ENCODE measurements at places on chromosomes 1 and 21. TPM values are rescaled to one million over a fixed set of nuclear protein-coding genes. Genes with fewer than 3 reads are reported as not detected.

- no peaks in the 10 kb centered on the region for H3K27me3 ChIP-seq
- no peaks in the 10 kb centered on the region for H3K4me1 ChIP-seq
- no peaks in the 10 kb centered on the region for H3K36me3 ChIP-seq
- H3K27ac ChIP-seq, result no peak overlapping the region
- DNase-seq, result no peak
- no peak overlapping the region for H3K4me3 ChIP-seq
Measured at GRCh38 chr1:199129247-199129646, 490.4 kb downstream of the PTPRC start.

Gene AHCTF1
- 19.0 TPM for polyA plus RNA-seq

- H3K36me3 ChIP-seq, result no peaks in the 10 kb centered on the region
- H3K27me3 ChIP-seq, result no peaks in the 10 kb centered on the region
- H3K4me3 ChIP-seq, result no peak overlapping the region
Measured at GRCh38 chr1:95321531-95321930, 87.5 kb downstream of the RWDD3 start.

Gene PRUNE1
- polyA plus RNA-seq, result 68.8 TPM

Gene LHX4
- 0.58 TPM for polyA plus RNA-seq

Gene SLC16A4
- 0.24 TPM for polyA plus RNA-seq

Gene ZNF695
- polyA plus RNA-seq, result not detected

DNA sequence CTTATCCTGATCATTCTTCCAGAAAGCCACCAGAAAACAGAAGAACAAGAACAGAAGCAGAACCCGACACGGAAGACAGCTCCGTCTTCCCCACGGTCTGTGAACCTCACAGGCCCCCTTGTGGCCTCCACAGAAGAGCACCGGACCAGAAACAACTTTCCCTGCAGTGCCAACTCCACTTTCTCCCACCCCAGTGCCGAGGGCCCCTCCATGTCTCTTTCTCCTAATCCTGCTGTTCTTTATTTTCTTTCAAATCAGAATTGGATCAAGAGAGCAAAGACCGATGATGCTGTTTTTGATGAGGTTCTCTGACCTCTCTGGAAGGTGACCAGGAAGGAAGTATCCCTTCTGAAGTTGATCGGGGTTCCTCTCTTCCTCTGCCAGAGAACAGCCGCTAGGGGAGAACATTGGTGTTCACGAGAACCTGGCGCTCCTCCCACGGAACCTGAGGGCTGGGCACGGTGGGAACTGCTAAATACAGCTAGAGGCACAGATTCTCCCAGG lies 58.9 kb upstream of the CTTNBP2NL start:
- no peaks in the 10 kb centered on the region for H3K36me3 ChIP-seq
- no peak overlapping the region for H3K27ac ChIP-seq
- no peak overlapping the region for H3K4me3 ChIP-seq
- H3K4me1 ChIP-seq, result no peaks in the 10 kb centered on the region

Gene PBX1
- 0.70 TPM for polyA plus RNA-seq

DNA sequence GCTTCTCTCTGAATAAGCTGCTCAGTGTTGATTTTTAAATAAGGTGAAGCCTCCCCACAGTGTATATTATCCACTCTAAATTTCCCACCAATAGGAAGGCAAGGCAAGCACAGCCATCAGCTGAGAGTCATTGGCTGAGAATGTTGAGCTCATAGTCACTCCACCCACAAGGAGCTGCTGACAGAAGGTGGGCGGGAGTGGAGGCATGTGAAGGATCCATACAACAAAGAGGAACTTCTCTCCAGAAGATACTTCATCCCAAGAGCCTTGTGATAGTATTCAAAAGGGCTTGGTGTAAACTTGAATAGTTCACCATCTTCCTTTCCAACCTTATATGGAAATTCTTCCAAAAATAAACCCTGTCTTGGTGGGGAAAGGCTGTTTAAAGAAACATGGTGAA lies 42.8 kb downstream of the SAMD13 start:
- H3K4me3 ChIP-seq, result no peak overlapping the region
- no peaks in the 10 kb centered on the region for H3K36me3 ChIP-seq
- H3K27me3 ChIP-seq, result no peaks in the 10 kb centered on the region
- no peak for DNase-seq
- no peaks in the 10 kb centered on the region for H3K4me1 ChIP-seq

DNA sequence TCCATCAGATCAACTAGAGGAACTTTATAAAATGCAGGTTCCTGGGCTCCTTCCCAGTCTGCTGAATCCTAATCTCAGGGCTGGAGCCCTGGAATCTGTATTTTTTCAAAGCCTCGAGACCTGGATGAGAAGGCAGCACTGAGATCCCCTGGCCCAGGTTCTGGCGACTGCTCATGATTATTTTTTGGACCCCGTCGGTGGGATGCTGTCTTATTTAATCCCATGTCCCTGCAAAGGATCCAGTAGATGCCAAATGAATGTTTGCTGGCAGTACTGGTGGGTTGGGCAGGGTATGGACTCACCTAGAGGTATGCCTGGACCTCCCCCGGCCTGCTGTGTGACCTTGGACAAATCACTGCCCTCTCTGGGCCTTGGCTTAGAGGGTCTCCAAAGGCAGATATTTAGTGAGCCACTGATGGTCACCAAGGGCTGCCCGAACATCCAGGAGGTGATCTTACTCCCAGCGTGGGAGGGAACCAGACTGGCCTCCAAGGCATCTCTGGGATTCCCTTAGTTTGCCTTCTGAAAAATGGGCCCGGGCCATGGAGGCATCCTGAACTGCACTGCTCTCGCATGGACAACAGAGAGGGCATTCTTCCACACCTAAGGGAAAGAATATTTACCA lies 91.6 kb upstream of the RUNX3 start:
- peak overlapping the region; percentile 89 for H3K27ac ChIP-seq
- H3K27me3 ChIP-seq, result no peaks in the 10 kb centered on the region
- H3K4me1 ChIP-seq, result peaks cover 49% of the 10 kb centered on the region

DNA sequence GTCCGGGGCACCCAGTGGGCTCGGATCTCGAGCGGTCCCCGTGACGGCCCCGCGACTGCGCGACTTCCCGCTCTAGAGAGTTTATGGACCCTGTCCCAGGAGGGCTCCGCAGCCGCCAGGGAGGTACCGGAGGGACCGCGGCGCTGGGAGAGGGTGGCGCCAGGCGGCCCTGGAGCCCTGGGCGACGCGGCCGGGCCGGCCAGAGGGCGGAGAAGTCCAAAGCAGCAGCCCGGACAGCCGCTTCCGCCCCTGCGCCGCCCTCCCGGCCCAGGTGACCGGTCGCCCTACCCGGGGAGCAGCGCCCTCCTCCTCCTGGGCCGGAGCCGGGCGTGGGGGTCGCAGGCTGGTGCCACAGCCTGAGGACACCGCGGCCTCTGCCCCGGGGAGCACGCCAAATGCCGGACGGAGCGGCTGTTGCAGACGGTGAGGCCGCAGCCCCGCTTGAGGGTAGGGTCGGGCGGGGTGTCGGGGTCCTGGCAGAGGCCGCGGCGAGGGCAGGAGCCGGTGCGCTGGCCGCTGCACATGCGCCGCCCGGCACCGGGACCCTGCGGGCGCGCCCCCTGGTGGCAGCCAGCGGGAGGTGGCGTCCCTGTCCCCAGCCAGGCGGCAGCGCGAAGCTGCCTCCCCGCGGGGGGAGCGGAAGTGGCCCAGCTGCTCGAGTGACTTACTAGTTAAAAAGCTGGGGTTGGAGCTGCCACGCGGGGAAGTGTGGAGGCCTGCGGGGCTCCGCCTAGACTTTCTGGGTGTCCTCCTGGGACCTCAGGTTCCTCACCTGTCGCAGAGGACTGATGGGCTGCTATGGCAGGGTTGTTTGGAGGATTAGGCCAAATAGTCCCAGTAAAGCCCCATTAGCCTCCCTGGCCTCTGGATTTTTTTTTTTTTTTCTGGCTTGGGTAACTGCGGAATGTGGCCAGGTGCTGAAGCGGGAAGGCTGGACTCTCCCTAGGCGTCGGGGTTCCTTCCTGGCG lies 20.9 kb upstream of the ZNF678 start:
- peak overlapping the region; percentile 17 for H3K27ac ChIP-seq
- no peaks in the 10 kb centered on the region for H3K36me3 ChIP-seq
- H3K4me1 ChIP-seq, result peaks cover 10% of the 10 kb centered on the region
- DNase-seq, result peak; percentile 93
- no peaks in the 10 kb centered on the region for H3K27me3 ChIP-seq

DNA sequence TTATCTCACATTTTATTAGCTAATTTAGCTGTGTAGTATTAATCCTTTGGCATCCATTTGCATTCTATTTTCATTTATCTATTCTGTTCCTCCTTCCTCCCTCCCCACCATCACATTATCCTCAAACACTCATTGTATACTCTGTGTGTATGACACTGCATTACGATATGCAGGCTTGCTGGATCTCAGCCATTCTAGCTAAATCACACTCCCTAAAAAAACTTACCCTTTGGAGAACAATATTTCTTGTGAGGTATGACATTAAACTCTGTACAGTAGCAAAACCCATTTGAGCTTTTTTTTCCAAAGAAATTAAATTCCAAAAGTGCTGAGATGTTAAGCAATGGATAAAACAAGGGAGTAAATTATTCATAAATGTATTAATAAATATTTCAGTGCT lies 11.4 kb upstream of the RAB3GAP2 start:
- H3K27me3 ChIP-seq, result no peaks in the 10 kb centered on the region
- H3K27ac ChIP-seq, result no peak overlapping the region
- no peak overlapping the region for H3K4me3 ChIP-seq
- H3K36me3 ChIP-seq, result no peaks in the 10 kb centered on the region

GRCh38 chr21:42833859-42834725 lies 45.2 kb downstream of the WDR4 start:
- DNase-seq, result no peak
- H3K27ac ChIP-seq, result no peak overlapping the region
- H3K36me3 ChIP-seq, result no peaks in the 10 kb centered on the region
- H3K27me3 ChIP-seq, result no peaks in the 10 kb centered on the region
- H3K4me3 ChIP-seq, result no peak overlapping the region

GRCh38 chr1:6771441-6771769 lies 13.8 kb upstream of the CAMTA1 start:
- H3K27ac ChIP-seq, result no peak overlapping the region
- H3K4me1 ChIP-seq, result no peaks in the 10 kb centered on the region
- no peak for DNase-seq
- no peaks in the 10 kb centered on the region for H3K36me3 ChIP-seq
- no peak overlapping the region for H3K4me3 ChIP-seq

Gene UTS2
- polyA plus RNA-seq, result not detected

GRCh38 chr21:41443562-41443961 lies 17.5 kb downstream of the MX1 start:
- no peak overlapping the region for H3K27ac ChIP-seq
- no peaks in the 10 kb centered on the region for H3K4me1 ChIP-seq
- no peak overlapping the region for H3K4me3 ChIP-seq
- H3K27me3 ChIP-seq, result no peaks in the 10 kb centered on the region
- peaks cover 28% of the 10 kb centered on the region for H3K36me3 ChIP-seq
- DNase-seq, result no peak

Gene SELL
- 2,291 TPM for polyA plus RNA-seq

Gene LCK
- 1,109 TPM for polyA plus RNA-seq

DNA sequence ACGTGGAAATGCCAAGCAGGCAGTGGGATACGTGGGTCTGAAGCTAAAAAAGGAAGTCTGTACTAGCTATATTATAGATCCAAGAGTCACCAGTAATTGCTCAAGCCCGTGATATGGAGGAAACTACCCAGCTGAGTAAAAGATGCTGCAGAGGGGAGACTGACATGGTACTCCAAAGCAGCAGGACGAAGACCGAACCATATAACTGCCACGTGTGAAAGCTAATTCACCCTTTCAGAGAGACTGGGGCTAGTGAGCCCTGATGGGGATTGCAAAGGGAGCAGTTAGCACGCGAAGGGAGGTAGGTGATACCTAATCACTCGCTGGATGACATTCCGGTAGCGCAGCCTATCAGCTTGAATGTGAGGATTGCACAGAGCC lies 316 bp downstream of the AP4B1 start:
- no peaks in the 10 kb centered on the region for H3K27me3 ChIP-seq
- peak overlapping the region; percentile 89 for H3K27ac ChIP-seq
- H3K4me1 ChIP-seq, result peaks cover 15% of the 10 kb centered on the region
- H3K36me3 ChIP-seq, result peaks cover 42% of the 10 kb centered on the region

- no peaks in the 10 kb centered on the region for H3K36me3 ChIP-seq
- H3K27me3 ChIP-seq, result no peaks in the 10 kb centered on the region
- H3K4me1 ChIP-seq, result no peaks in the 10 kb centered on the region
- DNase-seq, result no peak
Measured at GRCh38 chr1:5691795-5692509, 300.3 kb downstream of the NPHP4 start.

Gene CSF1
- 2.2 TPM for polyA plus RNA-seq

Gene NPPB
- not detected for polyA plus RNA-seq
